ENCODE measurements at places on chromosomes 12 and 14.

GRCh38 chr12:130164936-130165335, 2.7 kb downstream of the FZD10 start:
- DNase-seq: no peak

- no peak for DNase-seq
Measured at GRCh38 chr14:28407996-28408395, 358.6 kb upstream of the FOXG1 start.

DNA sequence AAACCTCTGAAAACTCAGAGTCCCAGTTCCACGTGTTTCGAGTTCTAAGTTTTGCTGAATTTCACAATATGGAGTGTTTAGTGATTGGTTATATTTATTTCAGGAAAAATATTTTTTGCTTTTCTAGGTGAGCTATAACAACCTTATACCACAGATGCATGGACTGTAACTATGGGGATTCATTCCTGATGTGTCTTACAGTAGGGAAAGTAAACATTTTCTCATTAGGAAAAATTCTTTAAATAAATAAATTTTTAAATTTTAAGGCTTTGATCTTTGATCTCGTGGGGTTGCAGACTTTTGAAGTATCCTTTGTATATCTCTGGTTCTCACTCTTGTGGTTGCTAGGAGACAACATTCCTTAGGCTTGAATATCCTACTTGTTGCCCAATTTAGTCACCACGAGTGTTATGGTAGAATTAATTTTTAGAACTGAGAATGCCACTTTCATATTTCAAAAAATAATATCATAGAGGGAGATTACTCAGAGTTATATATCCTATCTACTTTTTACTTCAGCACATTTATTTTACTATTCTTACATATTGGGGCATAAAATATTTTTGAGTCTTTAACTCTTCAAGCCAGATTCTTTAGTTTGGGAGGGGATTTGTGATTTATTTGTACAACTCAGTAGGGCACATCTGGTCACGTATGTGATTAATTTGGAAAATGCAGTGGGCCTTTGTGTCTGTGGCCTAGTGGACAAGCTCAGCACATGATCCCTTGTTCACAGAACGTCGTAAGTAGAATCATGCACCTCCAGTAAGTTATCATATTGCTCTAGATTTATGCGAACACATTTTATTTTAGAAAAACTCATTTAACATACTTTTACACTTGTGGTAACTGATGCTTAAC, 224.0 kb downstream of the TTC6 start:
- no peak for DNase-seq

- no peak for DNase-seq
Measured at GRCh38 chr14:101991352-101991751, 27.0 kb downstream of the DYNC1H1 start.

DNA sequence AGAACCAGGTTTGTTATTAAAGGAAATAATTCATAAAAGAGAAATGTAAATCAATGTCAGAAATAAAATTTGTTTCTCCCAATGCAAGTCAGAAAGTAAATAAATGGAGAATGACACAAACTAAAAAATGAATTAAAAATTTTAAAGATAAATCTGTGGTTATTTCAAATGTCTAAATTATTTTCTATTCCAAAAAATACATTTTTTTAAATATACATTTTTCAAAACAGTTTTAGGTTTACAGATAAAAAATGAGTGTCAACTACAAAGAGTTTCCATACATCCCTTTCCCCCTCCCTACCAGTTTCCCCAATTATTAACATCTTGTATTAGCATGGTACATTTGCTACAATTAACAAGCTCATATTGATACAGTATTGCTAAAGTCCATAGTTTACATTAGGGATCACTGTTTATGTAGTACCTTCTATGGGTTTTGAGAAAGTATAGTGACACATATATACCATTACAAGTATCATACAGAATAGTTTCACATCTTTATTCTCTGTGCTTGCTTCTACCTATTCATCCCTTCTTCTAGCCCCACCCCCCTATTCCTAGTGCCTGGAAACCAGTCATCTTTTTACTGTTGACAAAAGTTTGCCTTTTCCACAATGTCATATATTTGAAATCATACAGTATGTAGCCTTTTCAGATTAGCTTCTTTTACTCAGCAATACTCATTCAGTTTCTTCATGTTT, 104.2 kb downstream of the RALGAPA1 start:
- DNase-seq: no peak

- no peak for DNase-seq
Measured at GRCh38 chr14:53011053-53011462, 60.2 kb upstream of the FERMT2 start.

GRCh38 chr14:99561864-99562263, 42.1 kb downstream of the CCDC85C start:
- no peak for DNase-seq

GRCh38 chr14:94062344-94062940, 18.6 kb downstream of the DDX24 start:
- no peak for DNase-seq

GRCh38 chr14:55706893-55707292, 126.9 kb downstream of the KTN1 start:
- DNase-seq: no peak

- no peak for DNase-seq
Measured at GRCh38 chr12:130832561-130833209, 6.4 kb downstream of the STX2 start.

GRCh38 chr12:127984386-127985055, 282.4 kb upstream of the TMEM132C start:
- no peak for DNase-seq

DNA sequence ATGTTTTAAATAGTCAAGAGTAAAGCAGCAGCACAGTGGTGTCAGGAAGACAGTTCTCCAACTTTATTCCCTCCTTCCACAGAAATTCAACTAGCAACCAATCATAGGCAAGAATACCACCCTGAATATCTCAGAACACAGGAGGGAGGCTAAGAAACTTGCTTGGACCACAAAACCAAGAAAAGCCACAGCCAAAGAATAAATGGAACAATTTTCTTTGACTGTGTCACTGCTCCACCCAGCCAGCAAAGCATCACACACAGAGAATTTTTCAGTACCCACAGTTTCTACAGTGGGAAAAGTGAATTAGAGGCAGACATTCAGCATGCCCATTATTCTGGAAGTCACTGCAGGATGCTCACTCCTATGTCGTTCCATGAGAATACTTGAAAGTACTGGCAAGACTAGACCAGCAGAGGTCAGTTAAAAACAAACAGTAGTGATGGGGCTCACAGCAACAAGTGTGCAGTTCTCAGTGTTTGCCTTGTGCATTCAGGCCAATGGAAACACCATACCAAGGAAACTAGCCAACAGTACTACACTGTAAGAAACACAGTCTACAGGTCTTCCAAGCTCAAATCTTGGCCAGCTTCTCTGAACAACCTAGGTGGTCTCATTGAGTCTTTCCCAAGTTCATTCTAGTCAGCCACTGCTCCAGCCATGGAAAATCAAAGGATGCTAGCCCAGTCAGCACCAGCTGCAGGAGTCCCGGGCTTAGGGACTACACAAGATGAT, 56.8 kb upstream of the FOXG1 start:
- DNase-seq: no peak

DNA sequence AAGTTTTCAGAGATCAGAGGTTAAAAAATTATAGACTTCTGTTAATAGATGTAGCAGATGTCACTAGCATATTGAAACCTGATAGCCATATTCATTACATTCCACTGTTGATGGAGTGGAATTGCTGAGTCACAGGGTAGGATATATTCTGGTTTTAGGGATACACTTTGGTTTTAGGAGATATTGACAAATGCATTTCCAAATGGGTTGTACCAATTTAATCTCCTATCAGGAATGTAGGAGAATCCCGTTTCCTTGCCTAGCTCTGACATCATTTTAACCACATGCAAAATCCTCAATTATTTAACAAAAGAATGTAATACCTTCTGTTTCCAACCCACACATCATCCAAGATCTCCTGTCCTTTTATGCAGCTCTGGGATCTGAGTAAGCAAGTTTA, 30.7 kb upstream of the ESR2 start:
- DNase-seq: no peak

DNA sequence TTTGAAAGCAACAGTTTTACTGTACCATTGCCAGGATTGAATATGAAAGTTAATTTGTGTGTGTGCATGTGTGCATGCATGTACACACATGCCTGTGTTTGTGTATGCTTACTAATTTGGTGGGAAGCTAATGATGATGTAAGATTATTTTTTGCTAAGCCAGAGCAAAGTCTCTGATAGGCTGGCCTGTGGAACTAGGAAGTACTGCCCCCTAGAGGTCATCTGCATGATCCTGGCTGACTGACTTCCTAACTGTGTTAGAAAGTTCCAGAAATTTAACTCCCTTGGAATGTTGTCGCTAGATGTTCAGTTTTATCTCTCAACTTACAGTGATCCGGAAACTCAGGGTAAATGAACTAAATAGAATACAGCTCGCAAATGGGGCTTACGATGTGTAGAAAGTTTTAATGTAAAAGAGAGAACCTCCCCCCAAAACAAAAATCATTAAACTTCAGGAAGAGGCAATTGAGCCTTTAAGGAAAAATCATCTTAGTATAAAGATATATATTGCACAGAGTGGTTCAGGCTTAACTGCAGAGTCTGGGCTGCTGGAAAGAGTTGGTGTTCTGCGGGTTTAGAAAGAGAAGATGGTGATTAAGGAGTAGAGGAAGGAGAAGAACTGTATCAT, 34.3 kb upstream of the SLC38A1 start:
- no peak for DNase-seq

GRCh38 chr12:121957861-121958515, 39.6 kb downstream of the CFAP251 start:
- no peak for DNase-seq

DNA sequence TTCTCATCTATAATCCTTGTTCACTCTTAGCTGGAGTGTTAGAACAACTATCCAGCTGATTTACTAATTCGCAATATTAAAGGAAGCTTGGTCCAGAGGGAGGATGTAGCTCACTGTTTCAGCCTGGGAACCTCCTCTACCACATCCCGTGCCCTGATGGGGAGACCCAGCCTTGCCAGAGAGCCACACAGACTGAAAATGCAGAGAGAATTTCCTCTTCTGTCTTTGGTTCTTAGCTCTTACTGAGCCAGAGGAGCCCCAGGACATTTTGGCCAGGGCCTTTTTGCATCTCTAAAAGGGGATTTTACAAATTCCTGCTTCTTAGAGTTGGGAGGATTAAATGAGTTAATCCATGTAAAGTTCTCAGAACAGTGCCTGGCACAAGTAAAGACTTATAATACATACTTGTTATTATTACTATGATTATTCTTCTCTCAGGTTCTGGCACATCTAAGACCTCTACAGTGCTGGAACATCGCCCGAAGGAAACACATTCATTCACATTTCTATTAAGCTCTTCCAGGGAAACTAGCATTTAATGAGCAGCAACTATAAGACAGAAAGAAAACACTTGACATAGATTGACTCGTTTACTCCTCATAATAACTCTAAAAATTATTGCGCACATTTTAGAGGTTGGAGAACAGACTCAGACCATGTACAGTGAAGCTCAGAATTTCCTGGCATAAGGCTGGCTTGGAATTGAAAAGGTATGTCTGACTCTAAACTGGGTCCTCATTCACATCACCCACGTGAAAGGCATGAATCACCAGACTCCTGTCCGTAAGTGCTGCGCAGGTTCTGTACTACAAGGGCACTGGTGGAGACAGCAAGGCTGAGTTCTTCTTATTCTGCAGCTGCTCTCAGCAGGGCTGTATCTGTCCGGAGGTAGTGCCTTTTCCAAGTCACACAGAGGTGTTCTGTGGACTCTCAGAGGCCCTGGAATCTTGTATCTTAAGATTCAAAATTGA, 27.8 kb upstream of the AEBP2 start:
- DNase-seq: no peak

GRCh38 chr12:108218921-108219320, 89.8 kb downstream of the WSCD2 start:
- DNase-seq: no peak

GRCh38 chr12:116303066-116303465, 25.6 kb upstream of the MED13L start:
- DNase-seq: no peak

DNA sequence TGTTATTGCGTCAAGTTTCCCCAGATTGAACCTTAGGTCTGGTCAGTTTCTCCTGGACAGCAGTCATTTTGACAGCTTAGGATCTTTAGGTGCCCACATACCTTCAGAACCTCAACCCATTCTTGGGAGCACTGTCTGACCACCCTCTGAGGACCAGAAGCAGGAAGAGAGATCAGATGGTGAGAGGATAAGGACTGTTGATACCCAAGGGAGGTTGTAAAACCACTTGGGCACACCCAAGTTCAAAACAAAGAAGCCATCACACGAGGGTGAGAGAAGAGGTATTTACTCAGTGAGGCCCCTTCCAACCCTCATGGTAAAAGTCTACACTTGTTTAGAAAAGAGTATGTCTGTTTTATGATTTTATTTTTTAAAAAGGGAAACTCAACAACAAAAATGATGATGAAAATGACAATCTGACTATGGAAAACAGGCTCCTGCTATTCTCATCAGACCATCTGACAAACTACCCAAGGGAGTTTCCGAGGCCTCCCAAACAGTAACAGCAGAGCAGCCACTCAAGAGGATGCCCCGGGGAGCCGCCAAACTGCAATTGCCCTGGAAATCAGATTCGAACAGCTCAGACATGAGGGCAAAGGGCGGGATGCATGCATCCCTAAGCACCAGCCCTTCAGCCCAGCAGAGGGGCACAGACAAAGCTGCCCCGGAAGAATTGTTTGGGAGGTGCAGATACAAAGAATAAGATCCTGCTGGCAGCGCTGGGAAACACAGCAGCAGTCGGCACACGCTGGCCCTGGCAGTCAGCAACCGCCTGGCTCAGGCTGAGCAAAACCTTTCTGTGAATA, 162.6 kb upstream of the PLEKHG7 start:
- DNase-seq: no peak

- no peak for DNase-seq
Measured at GRCh38 chr12:77294016-77294415, 228.6 kb upstream of the E2F7 start.

DNA sequence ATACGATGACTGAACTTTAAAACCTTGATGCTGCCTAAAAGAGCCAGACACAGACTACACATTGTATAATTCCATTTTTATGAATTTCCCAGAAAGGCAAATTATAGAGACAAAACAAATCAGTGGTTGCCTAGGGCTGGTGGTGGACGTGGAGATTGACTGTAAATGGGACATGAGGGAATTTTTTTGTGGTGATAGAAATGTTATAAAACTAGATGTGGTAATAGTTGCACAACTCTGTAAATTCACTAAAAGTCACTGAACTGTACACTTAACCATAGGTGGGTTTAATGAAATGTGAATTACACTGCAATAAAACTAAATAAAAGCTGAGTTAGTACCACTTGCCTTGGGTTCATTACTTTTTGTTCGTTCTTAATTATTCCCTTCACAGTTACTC, 72.1 kb downstream of the PLEKHA5 start:
- DNase-seq: no peak

- DNase-seq: no peak
Measured at GRCh38 chr12:103773109-103773910, 67.7 kb downstream of the NT5DC3 start.

All from esophagus squamous epithelium (tissue), 5 donors.